ENCODE measurements at places on chromosomes 7 and 10.

- DNase-seq, result peak; percentile 54
These were observed 302.6 kb downstream of the KLF6 start for GRCh38 chr10:3482200-3482993.

GRCh38 chr10:72545546-72545945 is 80.3 kb downstream of the MICU1 start:
- no peak for DNase-seq

- DNase-seq, result peak; percentile 49
These were observed at the start of gene PRF1 for GRCh38 chr10:70602665-70603448. Gene PRF1 (minus strand): TSS chr10:70602741. CDS start chr10:70600902, 1,839 bp downstream.

GRCh38 chr10:114933588-114933987 is 4.4 kb upstream of the TRUB1 start:
- DNase-seq, result no peak

- DNase-seq, result no peak
These were observed 73.8 kb downstream of the TET1 start for GRCh38 chr10:68633816-68634466.

Data from endodermal cell (in vitro differentiated cells).